Natural killer cell (primary cell): ENCODE measurements at places on chromosomes 1 and 21.

- no peak for DNase-seq
Measured at GRCh38 chr1:199460933-199461332, 566.6 kb upstream of the NR5A2 start.

GRCh38 chr1:212749821-212750535, 41.6 kb downstream of the NSL1 start:
- no peak for DNase-seq

DNA sequence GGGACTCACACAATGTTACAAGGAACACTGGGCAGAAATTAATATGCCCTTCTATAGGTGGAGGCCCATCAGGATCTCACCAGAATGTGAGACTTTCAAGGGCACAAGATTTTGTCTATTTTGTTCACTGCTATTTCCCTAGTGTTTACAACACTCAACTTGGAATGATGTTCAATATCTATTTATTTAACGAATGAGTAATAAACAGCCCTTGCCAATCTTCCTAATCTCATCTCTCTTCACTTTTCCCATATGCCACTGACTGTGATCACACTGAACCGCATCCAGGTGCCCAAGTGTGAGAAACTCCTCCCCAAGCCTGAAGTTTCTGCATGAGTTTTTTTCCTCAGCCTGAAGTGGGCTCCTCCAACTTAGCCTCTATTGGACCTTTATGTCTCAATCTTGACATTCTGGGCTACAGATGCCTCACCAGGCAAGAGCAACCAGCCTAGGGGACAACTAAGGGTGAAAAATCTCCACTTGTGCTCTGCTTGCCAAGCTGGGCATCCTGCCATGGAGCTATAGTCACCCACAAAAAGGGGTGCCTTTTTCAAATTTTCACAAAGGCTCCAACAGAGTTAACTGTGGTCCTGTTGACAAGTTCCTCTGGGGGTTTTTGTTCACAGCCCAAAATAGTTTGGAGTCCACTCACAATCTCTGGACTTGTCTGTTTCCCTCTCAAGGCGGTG, 105.6 kb downstream of the PLPP3 start:
- no peak for DNase-seq

DNA sequence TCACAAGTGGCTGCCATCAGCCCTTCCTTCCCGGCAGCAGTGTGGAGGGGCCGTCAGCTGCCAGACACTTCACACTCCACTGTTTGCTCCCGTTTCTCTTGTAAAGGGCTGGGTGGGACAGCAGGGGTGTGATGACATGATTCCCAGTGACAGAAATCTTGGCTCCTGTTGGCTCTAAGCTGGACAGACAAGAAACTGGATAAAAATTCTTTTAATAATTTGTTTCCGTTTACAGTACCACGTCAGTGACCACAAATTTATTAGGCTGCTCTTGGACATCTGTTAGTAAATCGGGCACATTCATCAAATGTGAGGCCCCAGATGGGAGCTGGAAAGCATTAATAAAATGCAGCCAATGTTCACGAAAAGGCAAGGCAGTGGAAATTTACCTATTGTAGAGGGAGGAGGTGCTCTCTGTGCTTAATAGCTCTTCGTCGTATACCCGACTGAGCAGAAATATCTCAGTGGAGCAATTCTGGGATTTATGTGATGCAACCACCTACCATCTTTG, 353.7 kb upstream of the GREM2 start:
- no peak for DNase-seq

DNA sequence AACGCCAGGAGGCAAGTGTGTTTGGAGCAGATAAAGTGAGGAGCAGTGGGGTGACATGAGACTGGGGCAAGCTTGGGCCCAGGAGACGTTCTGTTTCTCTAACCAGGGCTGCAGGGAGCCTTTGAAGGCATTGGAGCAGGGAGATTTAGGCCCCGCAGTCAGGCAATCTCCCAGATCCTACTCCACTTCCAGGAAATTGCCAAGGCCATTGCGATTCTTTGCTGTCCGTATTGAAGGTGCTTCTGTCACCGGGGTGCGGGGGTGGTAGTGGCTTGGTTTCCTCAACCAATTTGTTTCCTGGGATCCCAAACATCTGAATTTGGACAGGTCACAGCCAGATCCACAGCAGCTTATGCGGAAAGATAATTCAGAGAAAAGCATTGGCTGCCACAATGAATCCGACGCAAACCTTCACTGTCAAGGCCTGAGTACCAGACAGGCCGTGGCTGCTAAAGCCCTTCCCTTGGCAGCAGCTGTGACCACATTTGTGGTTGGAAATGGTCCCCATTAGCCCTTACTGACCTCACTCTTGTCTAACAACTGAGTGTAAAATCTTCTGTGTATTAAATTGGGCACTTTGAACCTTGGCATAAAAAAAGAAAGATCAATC, 385.6 kb downstream of the PTPRU start:
- no peak for DNase-seq
